ENCODE measurements at places on chromosomes 7 and 10. TPM values are rescaled to one million over a fixed set of nuclear protein-coding genes. Genes with fewer than 3 reads are reported as not detected.

NPTX2 gene
- 2.0 TPM for total RNA-seq

TLX1 gene
- not detected for total RNA-seq

HGF gene
- total RNA-seq, result 5.6 TPM

ELN gene
- 91.7 TPM for total RNA-seq

NUTM2E gene
- not detected for total RNA-seq

CPXM2 gene
- 17.0 TPM for total RNA-seq

FOXL3 gene
- total RNA-seq, result not detected

SPAG6 gene
- not detected for total RNA-seq

MYO1G gene
- 3.1 TPM for total RNA-seq

CYP3A5 gene
- total RNA-seq, result 0.44 TPM

SEMA3C gene
- total RNA-seq, result 44.1 TPM

CLCN1 gene
- not detected for total RNA-seq

RNF32 gene
- total RNA-seq, result 0.76 TPM

CAMK1D gene
- total RNA-seq, result 38.5 TPM

EFCAB10 gene
- not detected for total RNA-seq

HOXA5 gene
- total RNA-seq, result 0.27 TPM

TMEM139 gene
- 4.1 TPM for total RNA-seq

ZPBP gene
- total RNA-seq, result not detected

RBP3 gene
- not detected for total RNA-seq

C10orf105 gene
- total RNA-seq, result 0.47 TPM

SSC4D gene
- 0.55 TPM for total RNA-seq

ERVW-1 gene
- total RNA-seq, result not detected

NEBL gene
- total RNA-seq, result 386 TPM

VPS37D gene
- total RNA-seq, result 1.4 TPM

SFRP5 gene
- total RNA-seq, result 83.6 TPM

KCP gene
- total RNA-seq, result 0.50 TPM

GAD2 gene
- total RNA-seq, result not detected

MET gene
- 16.7 TPM for total RNA-seq

WNT8B gene
- not detected for total RNA-seq

OR6B1 gene
- total RNA-seq, result not detected

SPDYE2 gene
- total RNA-seq, result not detected

CRPPA gene
- total RNA-seq, result 7.9 TPM

AKR1C4 gene
- total RNA-seq, result not detected

Measured in left cardiac atrium (tissue), 4 donors.